ENCODE measurements at places on chromosomes 6 and 20.

- peak overlapping the region; percentile 86 for H3K27ac ChIP-seq
- peaks cover 31% of the 10 kb centered on the region for H3K4me1 ChIP-seq
- H3K27me3 ChIP-seq, result no peaks in the 10 kb centered on the region
These were observed 12.1 kb upstream of the MRPS18A start for GRCh38 chr6:43699564-43700186.

GRCh38 chr6:9540534-9541126, 874.2 kb downstream of the TFAP2A start:
- DNase-seq, result peak; percentile 67
- no peaks in the 10 kb centered on the region for H3K27me3 ChIP-seq
- H3K4me1 ChIP-seq, result no peaks in the 10 kb centered on the region
- H3K27ac ChIP-seq, result no peak overlapping the region

- no peaks in the 10 kb centered on the region for H3K36me3 ChIP-seq
- H3K27ac ChIP-seq, result no peak overlapping the region
- H3K4me1 ChIP-seq, result no peaks in the 10 kb centered on the region
- DNase-seq, result no peak
- H3K4me3 ChIP-seq, result no peak overlapping the region
These were observed 20.0 kb downstream of the PLA2G7 start for GRCh38 chr6:46715141-46715540.

DNA sequence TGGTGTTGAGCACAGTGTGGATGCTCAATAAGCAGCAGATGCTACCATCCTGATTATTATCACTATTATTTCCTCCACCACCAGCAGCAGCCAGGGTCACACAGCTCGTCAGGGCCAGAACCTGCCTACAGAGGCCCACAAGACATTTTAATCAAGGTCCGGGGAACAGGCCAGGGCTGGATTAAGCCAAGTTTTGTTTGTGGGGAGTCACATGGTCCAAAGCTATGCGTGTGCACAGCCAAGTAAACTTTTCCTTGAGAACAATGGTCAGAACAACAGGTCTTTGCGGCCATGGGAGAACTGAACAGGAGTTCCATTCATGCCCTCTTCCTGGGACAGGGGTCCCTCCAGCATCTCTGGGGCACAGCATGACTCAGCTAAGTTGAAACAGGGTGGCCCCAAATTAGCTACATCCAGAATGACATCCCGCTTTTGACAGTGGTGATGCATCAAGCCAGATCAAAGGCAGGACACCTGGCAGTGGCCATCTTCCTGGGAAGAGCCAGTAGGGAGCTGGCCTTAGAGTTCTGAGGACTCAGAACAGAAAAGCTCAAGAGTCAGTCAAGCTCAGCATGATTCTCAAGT, 11.7 kb downstream of the SNTA1 start:
- DNase-seq, result no peak

DNA sequence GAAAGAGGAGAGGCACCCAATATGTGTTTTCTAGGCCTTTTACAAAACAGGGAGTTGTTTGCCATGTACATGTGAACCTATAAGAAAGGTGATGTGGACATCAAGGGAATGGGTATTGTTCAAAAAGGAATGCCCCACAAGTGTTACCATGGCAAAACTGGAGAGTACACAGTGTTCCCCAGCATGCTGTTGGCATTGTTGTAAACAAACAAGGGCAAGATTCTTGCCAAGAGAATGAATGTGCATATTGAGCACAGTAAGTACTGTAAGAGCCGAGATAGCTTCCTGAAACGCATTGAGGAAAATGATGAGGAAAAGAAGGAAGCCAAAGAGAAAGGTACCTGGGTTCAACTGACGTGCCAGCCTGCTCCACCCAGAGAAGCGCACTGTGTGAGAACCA, 13.1 kb downstream of the QRSL1 start:
- H3K27ac ChIP-seq, result no peak overlapping the region
- no peak overlapping the region for H3K4me3 ChIP-seq
- H3K36me3 ChIP-seq, result peaks cover 5% of the 10 kb centered on the region
- DNase-seq, result no peak

- no peaks in the 10 kb centered on the region for H3K36me3 ChIP-seq
- peaks cover 4% of the 10 kb centered on the region for H3K4me1 ChIP-seq
- H3K27ac ChIP-seq, result no peak overlapping the region
- peaks cover 8% of the 10 kb centered on the region for H3K27me3 ChIP-seq
These were observed 32.0 kb upstream of the CD93 start for GRCh38 chr20:23118144-23118543.

- H3K36me3 ChIP-seq, result no peaks in the 10 kb centered on the region
- no peak for DNase-seq
- no peaks in the 10 kb centered on the region for H3K27me3 ChIP-seq
- H3K27ac ChIP-seq, result no peak overlapping the region
- H3K4me1 ChIP-seq, result no peaks in the 10 kb centered on the region
- H3K4me3 ChIP-seq, result no peak overlapping the region
These were observed 443.4 kb upstream of the MMS22L start for GRCh38 chr6:97726378-97726777.

DNA sequence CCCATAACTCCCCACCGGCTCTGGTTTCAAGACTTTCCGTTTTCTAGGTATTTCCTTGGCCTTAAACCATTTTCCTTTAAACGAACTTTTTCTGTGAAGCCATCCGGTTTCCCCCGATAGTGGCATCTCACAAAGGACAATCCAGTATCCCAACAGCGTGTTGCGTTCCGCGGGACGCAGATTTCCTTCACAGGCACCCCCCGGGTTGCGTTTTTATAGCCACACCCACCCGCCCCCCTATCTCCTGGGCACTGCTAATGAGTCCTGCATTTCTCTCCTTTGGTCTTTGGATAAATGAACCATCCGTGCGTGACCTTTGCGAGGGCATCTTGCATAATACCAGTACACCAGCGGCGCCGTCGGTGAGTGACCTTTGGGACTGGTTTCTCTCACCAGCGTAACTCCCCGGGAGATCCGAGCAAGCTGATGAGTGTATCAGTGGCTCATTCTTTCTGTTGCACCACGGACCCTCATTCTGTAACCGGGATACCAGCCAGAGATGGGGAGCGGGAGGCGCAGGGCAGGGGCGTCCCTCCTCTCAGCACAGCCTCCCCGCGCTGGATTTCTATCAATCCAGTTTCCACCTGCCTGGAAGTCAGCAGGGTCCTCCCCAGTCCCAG, 586 bp upstream of the NQO2 start:
- H3K27ac ChIP-seq, result no peak overlapping the region
- DNase-seq, result peak; percentile 78
- peaks cover 5% of the 10 kb centered on the region for H3K4me1 ChIP-seq
- H3K36me3 ChIP-seq, result no peaks in the 10 kb centered on the region

DNA sequence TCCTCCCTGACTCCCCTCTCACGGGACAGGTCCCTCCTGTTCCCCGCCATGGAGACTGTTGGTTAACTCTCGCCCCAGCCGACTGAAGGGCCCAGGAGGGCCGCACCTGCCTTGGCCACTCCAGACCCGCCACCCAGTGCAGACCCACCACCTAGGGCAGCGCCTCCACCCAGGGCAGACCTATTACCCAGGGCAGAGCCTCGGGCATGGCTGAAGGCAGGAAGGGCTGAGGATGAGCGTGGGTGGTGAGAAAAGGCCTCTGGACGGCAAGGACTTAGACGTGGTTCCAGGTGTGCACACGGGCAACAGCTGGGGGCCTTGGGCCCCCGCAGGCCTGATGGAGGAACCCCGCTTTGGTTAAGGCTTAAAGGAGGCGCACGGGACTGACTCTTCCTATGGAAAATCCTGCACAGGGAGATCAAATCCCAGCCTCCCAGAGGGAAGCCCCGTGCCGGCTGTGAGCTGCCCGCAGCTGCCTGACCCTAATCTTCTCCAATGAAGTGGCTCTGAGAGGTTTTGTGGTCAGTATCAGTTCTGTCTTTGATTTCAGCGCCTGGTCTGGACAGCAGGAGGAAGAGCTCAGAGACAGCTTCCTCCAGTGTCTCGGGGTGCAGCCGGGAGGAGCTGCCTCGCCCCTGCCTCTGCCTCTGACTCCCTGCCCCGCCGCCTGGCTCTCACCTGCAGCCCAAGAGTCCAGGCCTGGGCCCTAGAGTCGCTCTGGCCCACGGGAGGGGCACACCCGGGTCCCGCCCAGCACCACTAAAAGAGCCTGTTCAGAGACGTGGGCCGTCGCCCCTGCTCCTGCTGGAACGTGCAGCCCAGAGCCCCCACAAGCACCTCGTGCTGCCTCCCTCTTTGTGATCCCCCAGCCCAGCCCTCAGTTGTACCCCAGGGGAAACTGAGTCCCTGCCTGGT, 12.1 kb upstream of the CHRNA4 start:
- no peaks in the 10 kb centered on the region for H3K4me1 ChIP-seq
- H3K27ac ChIP-seq, result no peak overlapping the region
- H3K4me3 ChIP-seq, result no peak overlapping the region
- H3K36me3 ChIP-seq, result no peaks in the 10 kb centered on the region
- no peak for DNase-seq

GRCh38 chr6:157845493-157846259, 22.6 kb downstream of the SNX9 start:
- no peak overlapping the region for H3K4me3 ChIP-seq
- peak; percentile 81 for DNase-seq
- H3K27ac ChIP-seq, result no peak overlapping the region
- no peaks in the 10 kb centered on the region for H3K36me3 ChIP-seq

DNA sequence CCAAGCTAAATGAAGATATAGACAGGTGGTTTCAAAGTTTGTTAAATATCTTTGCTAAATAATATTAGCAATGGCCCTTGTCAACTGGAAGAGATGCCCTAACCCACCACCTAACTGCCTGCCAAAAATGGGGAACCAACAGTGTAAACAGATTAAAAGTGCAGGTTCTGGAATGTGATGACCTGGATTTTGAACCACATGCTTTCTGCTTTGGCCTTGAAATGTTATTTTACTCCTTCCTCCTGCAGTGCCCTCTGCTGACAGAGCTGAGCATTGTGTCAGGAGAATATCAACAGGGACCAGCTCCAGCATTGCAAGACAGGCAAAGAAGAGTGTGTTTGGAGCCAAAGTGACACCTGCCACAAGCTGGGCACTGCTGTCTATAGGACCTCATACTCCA, 226.6 kb downstream of the MYLK4 start:
- no peaks in the 10 kb centered on the region for H3K36me3 ChIP-seq
- peaks cover 7% of the 10 kb centered on the region for H3K4me1 ChIP-seq
- no peak for DNase-seq
- no peak overlapping the region for H3K4me3 ChIP-seq

DNA sequence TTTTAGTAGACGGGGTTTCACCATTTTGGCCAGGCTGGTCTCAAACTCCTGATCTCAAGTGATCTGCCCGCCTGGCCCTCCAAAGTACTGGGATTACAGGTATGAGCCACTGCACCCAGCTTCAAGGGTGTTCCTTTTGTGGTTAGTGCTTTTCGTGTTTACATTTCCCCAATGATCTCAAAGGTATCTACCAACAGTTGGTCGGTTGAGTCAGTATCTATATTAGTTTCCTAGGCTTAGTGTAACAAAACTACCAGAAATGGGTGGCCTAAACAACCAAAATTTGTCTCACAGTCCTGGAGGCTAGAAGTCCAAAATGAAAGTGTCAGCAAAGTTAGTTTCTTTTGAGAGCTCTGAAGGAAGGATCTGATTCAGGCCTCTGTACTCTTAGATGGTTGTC, 30.1 kb downstream of the CASP8AP2 start:
- H3K36me3 ChIP-seq, result peaks cover 24% of the 10 kb centered on the region
- H3K4me3 ChIP-seq, result no peak overlapping the region
- no peaks in the 10 kb centered on the region for H3K4me1 ChIP-seq
- no peak for DNase-seq
- H3K27ac ChIP-seq, result no peak overlapping the region
- no peaks in the 10 kb centered on the region for H3K27me3 ChIP-seq

DNA sequence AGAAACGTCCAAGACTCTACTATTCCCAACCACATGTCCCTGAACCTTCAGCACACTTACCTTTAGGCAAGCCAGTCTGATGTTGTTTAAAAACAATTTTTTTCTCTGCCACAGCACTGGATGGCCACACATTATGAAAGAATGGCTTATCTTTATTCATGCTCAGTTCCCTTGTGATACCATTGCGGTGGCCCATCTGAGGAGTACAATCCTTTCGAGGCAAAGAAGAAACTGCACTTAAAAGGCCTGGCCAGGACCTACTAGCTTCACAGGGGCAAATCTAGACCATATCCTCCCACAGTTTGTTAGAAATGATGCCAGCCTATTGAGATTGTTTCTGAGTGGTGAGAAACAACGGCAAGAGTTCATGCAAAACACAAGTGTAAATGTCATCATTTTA, 88.4 kb upstream of the PLEKHG1 start:
- H3K27ac ChIP-seq, result no peak overlapping the region
- no peaks in the 10 kb centered on the region for H3K36me3 ChIP-seq

GRCh38 chr6:167058261-167058660, 59.1 kb downstream of the CEP43 start:
- H3K27ac ChIP-seq, result no peak overlapping the region
- no peaks in the 10 kb centered on the region for H3K4me1 ChIP-seq

GRCh38 chr6:150940941-150941340, 75.4 kb downstream of the MTHFD1L start:
- H3K4me3 ChIP-seq, result no peak overlapping the region
- H3K27me3 ChIP-seq, result no peaks in the 10 kb centered on the region
- peak; percentile 54 for DNase-seq
- peak overlapping the region; percentile 26 for H3K27ac ChIP-seq
- H3K4me1 ChIP-seq, result peaks cover 4% of the 10 kb centered on the region
- peaks cover 65% of the 10 kb centered on the region for H3K36me3 ChIP-seq

- H3K27me3 ChIP-seq, result no peaks in the 10 kb centered on the region
- DNase-seq, result no peak
- no peak overlapping the region for H3K4me3 ChIP-seq
- H3K4me1 ChIP-seq, result peaks cover 2% of the 10 kb centered on the region
- H3K27ac ChIP-seq, result no peak overlapping the region
- no peaks in the 10 kb centered on the region for H3K36me3 ChIP-seq
These were observed 523.2 kb upstream of the JARID2 start for GRCh38 chr6:14722704-14723103.

DNA sequence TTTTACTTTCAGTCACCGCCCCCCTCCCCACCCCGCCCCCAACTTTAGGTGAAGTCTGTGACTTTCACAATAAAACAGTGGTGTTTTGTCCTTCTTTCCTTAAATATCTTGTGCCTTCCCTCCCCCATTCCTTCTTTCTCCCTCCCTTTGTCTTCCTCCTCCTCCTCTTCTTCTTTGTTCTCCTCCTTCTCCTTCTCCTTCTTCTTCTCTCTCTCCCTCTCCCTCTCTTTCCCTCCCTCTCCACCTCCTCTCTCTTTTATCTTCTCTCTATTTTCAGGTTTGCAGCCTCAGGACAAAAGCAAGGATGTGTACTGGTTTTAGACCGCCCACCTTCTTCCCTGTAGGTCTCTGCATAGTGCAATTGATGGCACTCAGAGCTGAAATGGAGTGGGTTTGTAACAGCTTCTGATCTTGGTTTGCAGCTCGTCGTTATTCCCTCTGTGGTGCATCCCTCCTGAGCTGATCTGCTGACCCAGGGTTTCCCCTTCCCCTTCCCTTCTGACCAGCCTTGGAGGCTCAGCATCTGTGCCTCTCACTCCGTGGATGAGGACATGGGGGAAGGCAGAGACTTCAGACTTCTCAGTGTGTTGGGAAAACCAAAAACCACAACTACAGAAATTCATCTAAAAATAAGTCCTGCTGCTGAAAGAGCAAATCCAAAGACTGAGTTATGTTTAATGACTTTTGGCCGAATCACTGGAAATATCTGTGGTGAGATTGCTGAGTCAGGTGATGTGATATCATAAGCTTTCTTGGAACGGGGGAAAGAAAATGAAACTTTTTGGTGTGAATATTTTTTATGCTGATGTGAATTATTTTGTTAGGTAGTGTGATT, 6.9 kb downstream of the VGLL2 start:
- DNase-seq, result no peak
- H3K36me3 ChIP-seq, result no peaks in the 10 kb centered on the region
- no peak overlapping the region for H3K27ac ChIP-seq
- H3K27me3 ChIP-seq, result peaks cover 48% of the 10 kb centered on the region

GRCh38 chr20:33337531-33338165, 54.6 kb downstream of the BPIFB1 start:
- H3K4me3 ChIP-seq, result no peak overlapping the region
- no peaks in the 10 kb centered on the region for H3K36me3 ChIP-seq
- no peak for DNase-seq
- no peak overlapping the region for H3K27ac ChIP-seq

Measured in IMR-90 (cell line).